ENCODE measurements at places on chromosomes 3 and 15.

- no peak for DNase-seq
Observed at GRCh38 chr3:36942638-36943248, 2.1 kb downstream of the TRANK1 start.

GRCh38 chr15:94503293-94503692, 271.9 kb downstream of the MCTP2 start:
- DNase-seq = no peak

DNA sequence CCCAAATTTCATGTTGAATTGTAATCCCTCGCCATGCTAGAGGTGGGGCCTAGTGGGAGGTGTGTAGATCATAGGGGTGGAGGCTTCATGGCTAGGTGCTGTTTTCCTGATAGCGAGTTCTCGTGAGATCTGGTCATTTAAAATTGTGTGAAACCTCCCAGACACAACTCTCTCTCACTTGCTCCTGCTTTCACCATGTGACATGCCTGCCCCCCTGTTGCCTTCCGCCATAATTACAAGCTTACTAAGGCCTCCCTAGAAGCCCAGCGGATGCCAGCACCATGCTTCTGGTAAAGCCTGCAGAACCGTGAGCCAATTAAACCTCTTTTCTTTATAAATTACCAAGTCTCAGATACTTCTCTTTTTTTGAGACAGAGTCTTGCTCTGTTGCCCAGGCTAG, 36.0 kb downstream of the CCDC54 start:
- no peak for DNase-seq

DNA sequence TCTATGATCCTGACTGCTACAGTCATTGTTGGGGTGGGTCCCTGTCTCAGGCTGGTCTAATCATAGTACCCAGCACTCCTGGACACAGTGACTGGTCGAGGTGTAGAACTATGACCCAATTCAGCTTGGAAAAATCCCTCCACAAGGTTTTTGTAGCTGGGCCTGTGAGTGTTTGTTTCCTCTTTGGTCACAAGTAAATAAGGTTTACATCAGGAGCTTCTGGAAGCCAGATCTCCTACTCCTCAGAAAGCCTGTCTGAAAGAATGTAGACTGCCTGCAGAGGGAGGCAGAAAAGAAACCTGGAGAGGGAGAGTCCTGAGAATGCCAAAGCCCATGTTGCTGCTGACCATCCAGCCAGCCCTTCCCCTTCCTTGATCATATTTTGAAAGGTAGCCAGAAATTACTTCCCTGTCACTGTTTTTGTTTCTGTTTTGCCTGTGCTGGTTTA, 123.2 kb downstream of the RAP2B start:
- DNase-seq = no peak

- no peak for DNase-seq
Observed at GRCh38 chr3:23663661-23664186, 142.0 kb upstream of the UBE2E1 start.

- DNase-seq = no peak
Observed at GRCh38 chr3:143581972-143582722, 266.1 kb downstream of the SLC9A9 start.

- no peak for DNase-seq
Observed at GRCh38 chr3:16865335-16865734, 19.4 kb upstream of the PLCL2 start.

DNA sequence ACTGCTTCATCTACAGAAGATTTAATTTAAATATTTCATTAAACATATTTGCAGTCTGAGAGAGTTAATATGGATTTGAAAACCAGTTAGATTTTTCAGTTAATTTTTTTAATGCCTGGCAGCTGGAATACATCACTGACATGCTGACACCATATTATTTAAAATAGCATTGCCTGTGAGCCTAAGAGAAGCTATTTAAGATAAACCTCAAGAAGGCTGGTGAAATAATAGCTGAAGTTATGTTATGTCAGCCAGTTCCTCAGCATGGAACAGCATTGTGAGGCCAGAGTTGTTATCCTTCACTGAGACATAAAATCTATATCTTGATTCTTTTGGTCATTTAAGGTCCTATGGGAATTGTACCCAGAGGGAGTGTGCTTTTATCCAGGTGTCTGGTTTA, 705.2 kb downstream of the NAALADL2 start:
- no peak for DNase-seq

DNA sequence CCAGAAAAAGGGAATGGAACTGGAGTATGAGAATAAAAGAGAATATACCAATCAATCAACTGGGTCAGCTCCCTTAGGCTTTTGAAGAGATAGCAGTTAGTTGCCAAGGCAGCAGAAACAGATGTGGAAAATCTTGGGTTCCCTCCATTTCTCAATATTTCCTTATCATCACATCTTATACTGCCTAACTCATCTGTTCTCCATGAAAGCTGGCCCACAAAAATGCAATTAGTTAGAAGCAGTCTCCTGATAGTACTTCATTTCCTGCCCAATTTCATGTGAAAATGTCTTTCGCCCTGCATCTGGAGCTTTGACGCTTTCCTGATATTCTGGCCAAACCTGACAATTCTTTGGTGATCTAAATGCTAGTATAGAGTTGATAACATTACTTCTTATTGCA, 30.1 kb upstream of the SPTSSB start:
- DNase-seq = no peak

- no peak for DNase-seq
Observed at GRCh38 chr3:188701485-188701969, 470.2 kb upstream of the TPRG1 start.

DNA sequence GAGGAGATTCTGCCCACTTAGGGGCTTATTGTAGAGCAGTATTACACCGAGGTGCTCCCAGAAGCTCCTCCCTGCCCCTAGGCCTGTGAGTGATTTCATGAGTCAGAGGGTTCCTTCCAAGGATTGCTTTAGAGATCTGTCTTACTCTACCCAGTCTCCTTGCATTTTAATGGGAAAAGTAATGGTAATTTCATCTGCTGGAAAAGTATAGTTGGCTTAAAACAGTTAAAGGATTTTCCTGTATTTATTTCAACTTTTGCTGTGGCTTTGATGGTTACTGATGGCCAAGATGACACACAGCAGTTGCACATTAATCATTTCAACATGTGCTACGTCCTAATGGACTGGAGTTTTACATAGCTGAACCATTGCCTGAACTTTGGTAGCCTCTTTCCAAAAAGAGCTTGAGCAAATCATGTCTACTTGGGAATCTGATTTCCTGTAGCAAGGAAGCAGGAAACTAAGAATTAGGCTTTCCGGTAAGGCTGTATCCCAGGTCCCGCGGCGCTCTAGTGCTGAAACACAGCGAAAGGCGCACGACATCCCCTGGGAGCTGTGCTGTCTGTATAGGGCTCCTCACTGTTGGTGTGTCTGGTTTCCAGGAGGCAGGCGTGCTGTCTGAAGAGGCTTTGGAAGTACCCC, 9.2 kb upstream of the PGPEP1L start:
- no peak for DNase-seq

GRCh38 chr15:98904544-98904943, 103.0 kb downstream of the PGPEP1L start:
- no peak for DNase-seq

- no peak for DNase-seq
Observed at GRCh38 chr15:100861511-100861991, 18.1 kb upstream of the ALDH1A3 start.

- no peak for DNase-seq
Observed at GRCh38 chr15:27585041-27585640, 514.0 kb downstream of the OCA2 start.

- no peak for DNase-seq
Observed at GRCh38 chr15:49200347-49200746, 30.3 kb downstream of the GALK2 start.

DNA sequence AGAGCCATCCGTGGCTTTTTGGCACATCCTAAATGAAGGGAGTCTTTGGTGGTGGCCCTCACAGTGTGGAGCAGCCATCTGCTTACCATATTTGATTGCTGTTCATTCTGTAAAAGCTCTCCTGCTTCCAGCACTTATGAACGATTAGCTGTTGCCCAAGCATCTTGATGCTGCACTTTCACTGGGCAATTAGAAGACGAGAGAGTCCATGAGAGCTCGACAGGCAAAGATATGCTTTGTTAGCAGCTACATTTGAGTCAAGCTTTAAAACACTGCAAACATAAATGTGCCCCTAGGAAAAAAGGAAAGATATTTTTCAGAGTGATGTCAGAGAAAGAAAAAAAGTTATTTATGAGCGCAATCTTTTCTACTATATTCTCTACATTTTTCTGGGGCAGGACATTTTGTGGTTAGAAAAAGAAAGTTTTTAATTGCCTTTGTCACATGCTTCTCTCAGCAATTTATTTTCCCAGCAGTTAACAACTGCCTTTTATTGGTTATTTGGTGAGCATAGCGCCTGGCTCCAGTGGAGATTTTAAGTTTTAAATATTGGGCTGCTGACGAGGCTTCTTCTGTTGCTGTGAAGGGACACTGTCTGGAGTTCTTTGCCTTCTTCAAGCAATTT, 468.4 kb downstream of the C3orf38 start:
- DNase-seq = no peak

DNA sequence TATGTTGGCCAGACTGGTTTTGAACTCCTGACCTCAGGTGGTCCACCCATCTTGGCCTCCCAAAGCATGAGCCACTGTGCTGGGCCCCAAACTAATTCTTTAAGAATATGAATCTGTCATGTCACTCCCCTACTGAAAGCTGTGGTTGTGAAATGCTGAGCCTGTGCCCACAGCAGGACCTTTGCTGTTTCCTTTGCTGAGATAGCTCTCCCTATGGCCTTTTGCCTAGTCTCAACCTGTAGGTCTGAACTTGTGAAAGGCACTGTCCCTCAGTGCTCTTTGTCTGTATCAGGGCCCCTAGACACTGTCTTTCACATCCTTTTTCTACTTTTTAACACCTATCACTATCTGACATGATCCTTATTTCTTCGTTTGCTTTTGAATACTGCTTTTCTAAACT, 62.7 kb upstream of the CCR4 start:
- DNase-seq = no peak

DNA sequence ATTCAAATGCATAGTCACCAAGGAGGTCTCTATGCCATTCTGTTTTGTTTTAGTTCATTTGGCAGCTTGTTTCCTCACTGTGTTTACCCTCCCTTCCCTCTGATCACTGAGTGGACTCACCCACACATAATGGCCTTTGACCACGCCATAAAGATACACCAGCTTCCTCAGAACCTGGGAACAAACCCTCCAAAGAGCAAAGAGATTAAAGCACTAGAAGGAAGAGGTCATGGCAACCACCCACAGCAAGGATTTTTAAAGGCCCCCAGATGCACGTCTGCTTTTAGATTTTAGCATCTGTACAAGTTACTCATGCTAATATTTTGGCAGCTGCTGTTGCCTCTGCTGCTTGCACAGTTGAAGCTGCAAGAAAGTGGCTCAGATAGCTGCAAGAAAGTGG, 47.9 kb upstream of the CADPS start:
- DNase-seq = no peak

- no peak for DNase-seq
Observed at GRCh38 chr3:133644768-133645167, 17.0 kb downstream of the TOPBP1 start.

Data from stimulated activated CD4-positive, alpha-beta T cell treated with anti-CD3 and anti-CD28 coated beads, TNF-alpha, amount 100 ng/mL, for 24 hours (primary cell).